Epithelial cell of esophagus (primary cell): ENCODE measurements at places on chromosomes 11 and 22.

GRCh38 chr22:31344578-31345330 lies 1.4 kb downstream of the PATZ1 start:
- peak; percentile 53 for DNase-seq

DNA sequence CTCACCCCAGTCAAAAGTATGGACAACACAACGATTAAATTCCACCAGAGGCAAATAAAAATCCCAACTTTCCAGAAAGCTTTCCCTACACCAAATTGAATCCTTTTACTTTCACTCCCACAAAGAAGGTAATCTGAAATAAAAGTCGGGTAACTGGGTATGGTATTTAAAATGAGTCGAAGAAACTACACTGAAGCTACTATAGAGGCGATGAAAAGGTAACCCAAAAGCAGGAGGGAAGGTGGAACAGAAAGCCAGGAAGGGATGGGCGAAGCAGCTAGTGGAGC lies 1.1 kb downstream of the PICALM start:
- DNase-seq = no peak

- no peak for DNase-seq
Observed at GRCh38 chr11:26830757-26831156, 108.9 kb upstream of the SLC5A12 start.

- no peak for DNase-seq
Observed at GRCh38 chr22:50483977-50484853, 2.4 kb upstream of the MIOX start.

GRCh38 chr11:118689503-118689851 lies 10.0 kb upstream of the TREH start:
- DNase-seq = no peak

- no peak for DNase-seq
Observed at GRCh38 chr11:121393855-121394254, 58.3 kb upstream of the SORL1 start.

- no peak for DNase-seq
Observed at GRCh38 chr11:69219991-69220390, 64.3 kb downstream of the SMIM38 start.

- no peak for DNase-seq
Observed at GRCh38 chr11:72998676-72999075, 143.4 kb downstream of the FCHSD2 start.

- peak; percentile 31 for DNase-seq
Observed at GRCh38 chr11:64870176-64870892, 8.1 kb downstream of the EHD1 start.

- no peak for DNase-seq
Observed at GRCh38 chr22:36065462-36065774, 36.8 kb upstream of the RBFOX2 start.

- DNase-seq = no peak
Observed at GRCh38 chr22:37884420-37884819, 21.7 kb upstream of the MICALL1 start.
